GM03348 (cell line): ENCODE measurements at places on chromosomes 11 and 22.

- no peak for DNase-seq
Measured at GRCh38 chr11:133966172-133966651, 9.4 kb upstream of the IGSF9B start.

DNA sequence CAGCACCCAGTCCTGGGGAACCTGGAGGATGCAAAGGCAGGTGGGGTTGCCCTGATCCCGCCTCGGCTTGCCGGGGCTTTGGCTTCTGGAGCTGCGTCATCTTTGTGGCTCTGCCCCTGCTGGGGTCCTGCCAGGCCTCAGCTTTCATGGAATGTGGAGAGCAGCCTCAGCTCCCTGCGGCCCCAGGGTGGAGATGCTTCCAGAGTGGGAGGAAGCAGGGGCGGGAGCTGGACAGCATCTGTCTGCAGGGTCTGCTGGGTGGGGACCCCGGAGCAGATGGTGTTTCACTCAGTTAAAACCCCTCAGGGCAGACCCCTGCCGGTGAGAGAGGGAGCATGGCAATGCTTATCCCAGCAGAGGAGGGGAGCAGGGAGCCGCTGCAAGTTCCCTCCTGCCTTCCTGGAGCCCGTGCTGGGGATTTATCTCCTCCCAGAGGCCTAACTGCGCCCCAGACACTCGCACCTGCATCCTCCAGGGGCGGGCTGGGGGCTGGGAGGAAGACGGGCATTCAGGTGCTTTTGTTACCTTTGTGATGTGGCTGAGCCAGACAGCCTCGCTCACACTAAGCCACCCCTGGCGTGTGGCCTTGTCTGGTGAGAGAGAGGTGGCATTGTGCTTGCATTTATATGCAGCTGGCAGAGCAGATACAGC, 15.7 kb downstream of the GRIK4 start:
- DNase-seq, result peak; percentile 84

DNA sequence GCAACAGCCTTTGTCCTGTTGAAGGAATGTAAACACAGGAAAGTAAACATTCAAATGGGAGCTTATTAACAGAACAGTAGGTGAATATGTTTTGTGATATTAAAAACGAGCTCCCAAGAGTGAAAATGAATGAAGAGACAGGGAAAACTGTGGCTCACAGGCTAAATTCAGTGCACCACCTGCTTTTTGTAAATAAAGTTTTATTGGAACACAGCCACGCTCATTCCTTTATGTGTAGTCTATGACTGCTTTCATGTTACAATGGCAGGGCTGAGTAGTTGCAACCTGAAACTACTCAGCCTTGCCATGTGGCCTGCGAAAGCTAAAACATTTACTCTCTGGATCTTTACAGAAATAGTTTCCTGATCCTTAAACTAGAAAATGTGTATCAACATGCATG, 136.9 kb downstream of the MYO18B start:
- no peak for DNase-seq

GRCh38 chr11:1827931-1828330, 6.9 kb upstream of the SYT8 start:
- no peak for DNase-seq

GRCh38 chr22:47592791-47593190, 830.3 kb downstream of the TBC1D22A start:
- no peak for DNase-seq

DNA sequence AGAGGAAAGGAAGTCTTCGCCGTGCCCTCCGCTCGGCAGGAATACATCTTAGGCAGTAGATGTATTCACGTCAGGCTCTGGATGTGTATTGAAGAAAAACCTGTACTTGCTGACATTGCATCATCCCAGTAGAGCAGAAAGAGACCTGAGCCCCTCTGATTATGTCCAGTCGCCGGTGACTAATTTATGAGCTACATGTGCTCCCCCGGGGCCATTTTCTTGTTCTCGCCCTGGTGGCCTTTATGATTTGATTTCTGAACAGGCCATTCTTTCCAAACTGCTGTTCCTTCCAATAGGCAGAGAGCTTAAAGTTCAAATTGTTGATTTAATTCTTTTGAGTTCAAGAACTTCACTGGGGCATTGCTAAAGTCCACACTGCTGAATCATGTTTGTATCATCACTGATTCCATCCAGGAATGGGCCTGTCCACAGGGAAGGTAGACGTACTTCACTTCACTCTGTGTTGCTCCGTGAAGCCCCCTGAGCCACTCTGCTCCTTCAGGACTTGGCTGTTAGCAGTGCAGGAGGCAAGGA, 137.3 kb upstream of the RASSF10 start:
- DNase-seq, result no peak

GRCh38 chr11:121451986-121452608, at the start of gene SORL1:
Gene SORL1 (plus strand): TSS chr11:121452314. CDS start chr11:121452332, 18 bp downstream.
- DNase-seq, result peak; percentile 91

DNA sequence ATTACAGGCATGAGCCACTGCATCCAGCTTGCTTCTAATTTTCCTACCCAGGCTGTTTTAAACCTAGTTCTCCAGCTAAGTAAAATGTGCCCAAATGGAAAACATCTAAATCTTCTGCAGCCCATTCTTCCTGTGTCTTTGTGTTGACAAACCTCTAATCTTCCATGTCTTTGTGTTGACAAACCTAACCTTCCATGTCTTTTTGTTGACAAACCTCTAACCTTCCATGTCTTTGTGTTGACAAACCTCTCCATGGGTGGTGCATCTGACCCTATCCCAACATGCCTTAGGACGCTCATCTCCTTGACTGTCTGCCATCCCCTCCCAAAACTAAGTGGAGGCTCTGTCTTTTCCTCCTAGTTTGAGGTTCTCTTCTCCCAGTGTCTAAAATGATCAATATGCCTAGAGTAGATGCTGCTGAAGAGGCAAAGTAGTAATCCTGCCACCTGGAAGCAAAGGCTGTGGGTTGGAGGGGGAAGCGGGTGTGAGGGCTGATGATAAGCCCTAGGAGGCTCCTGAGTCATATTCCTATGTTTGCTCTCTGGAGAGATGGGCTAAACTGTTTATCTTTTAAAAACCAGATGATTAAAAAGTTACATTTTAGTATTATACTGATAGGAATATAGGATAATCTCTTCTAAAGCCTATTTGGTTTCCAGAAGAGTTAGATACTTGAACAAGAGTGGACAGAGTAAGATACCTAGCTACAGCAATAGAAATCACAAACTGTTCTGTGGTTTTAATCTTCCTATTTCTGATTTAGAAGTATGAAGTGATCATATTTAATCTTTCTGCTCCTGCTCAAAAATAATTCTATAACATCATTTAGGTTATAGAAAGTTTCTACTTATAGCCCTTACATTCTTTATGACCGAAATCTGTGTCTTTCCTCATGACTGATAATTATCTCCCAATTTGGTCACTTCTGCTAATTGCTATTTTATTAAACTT, 7.9 kb downstream of the FEN1 start:
- DNase-seq, result no peak

- no peak for DNase-seq
Measured at GRCh38 chr22:31271026-31271425, 21.3 kb downstream of the PIK3IP1 start.

DNA sequence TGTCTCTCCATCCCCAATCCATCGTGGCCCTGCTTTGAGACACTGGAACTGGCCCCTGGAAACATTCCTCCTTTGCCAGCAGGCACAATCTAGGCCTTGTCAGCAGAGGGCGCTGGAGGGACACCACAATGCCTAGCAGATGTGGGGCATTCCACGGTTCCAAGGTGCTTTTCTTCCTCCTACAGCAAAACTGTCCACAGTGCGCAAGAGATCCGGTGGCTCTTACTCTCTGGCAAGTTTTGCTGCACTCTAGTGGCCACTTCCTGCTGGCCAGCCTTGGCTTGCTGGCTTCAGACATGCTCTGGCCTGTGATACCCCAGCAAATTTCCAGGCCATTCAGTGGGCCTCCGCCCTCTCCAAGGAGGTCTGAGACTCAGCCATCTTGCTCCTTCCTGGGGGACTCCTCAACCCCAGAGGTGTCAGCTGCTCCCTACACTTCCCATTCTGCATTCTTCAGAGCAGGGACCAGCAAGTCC, 17.1 kb upstream of the RBM4B start:
- DNase-seq, result peak; percentile 95

- no peak for DNase-seq
Measured at GRCh38 chr11:72432347-72433287, 1.7 kb downstream of the CLPB start.

DNA sequence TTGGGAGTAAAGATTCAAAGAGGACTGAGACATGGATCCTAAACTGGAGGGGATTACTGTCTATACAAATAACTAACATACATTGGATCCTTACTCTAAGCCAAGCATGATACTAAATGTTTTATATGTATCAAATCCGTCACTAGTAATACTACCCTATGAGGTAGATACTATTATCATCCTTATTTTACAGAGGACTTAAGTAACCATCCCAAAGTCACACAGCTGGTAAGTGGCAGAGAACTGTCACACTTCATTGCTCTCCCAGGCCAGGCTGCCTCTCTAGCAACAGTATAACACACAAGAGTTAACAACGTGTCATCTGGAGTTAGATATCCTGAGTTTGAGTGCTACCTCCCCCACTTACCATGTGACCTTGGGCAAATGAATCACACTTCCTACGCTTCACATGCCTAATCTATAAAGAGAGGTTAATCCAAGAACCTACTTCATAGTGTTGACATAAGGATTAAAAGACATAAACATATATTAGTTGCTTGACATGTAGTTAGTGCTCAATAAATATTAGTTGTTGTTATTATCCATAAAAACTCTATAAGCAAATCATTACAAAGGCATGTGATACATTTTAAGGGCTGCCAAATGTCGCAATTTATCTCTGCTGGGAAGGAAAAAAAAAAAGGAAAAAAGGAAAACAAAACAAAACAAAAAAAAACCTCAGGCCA, 33.8 kb upstream of the SPON1 start:
- peak; percentile 30 for DNase-seq

- no peak for DNase-seq
Measured at GRCh38 chr11:37623778-37624177, 1025.7 kb upstream of the RAG2 start.

- peak; percentile 70 for DNase-seq
Measured at GRCh38 chr11:36702330-36703054, 104.5 kb upstream of the RAG2 start.

DNA sequence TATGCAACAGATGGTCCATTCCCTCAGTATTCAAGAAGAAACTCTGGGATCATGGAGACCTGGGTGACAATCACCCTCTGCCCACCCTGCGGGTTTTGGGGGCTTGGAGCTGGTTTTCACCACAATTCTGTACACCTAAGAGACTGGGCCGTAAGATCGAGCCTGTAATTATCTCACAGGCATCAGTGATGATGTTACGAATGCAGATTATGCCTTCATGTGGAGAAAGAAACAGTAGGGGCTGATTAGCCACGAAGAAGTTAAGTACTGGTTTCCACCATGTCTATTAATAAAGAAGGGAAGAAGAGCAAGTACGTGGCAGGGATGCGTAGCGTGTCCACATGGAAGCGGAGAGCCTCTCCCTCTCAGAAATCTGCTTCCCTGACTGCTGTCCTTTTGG, 5.3 kb upstream of the EFCAB6 start:
- no peak for DNase-seq

DNA sequence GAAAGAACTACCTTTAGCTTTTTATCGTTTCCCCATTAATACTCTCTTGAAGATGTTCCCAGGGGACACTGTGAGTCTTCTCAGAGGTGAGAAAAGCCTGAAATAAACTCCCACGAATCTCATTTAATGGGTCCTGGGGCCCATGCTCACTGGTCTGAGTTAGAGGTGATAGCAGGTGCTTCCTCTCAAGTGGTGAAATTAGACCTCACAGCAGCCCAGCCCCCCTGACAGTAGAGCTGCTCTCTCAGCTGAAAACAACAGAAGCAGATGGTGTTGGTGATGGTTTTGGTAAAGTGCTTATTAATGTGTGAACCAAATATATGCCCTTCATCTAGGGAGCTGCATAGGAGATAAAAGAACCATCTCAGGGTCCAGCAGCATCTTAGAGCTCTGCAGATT, 76.8 kb upstream of the VPREB1 start:
- DNase-seq, result no peak

DNA sequence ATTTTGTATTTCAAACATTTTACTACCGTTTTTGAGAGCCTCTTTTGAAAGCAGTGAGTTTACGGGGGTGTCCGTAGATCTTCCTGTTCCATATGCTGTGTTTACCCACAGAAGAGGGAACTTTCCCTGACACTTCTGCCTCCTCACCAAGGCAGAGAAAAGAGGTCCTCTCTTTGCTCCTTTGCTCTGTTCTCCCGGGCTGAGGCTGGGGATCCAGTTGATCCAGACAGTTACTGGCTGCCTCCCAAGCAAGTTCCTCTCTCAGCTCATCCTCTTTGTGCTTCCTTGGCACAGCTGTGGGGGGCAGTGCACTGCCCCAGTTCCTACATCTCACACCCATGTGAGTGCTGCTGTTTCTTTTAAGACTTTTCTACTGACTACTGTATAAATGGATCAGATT, 813.7 kb downstream of the NTM start:
- DNase-seq, result no peak

- no peak for DNase-seq
Measured at GRCh38 chr11:405954-406795, 8.6 kb downstream of the SIGIRR start.

DNA sequence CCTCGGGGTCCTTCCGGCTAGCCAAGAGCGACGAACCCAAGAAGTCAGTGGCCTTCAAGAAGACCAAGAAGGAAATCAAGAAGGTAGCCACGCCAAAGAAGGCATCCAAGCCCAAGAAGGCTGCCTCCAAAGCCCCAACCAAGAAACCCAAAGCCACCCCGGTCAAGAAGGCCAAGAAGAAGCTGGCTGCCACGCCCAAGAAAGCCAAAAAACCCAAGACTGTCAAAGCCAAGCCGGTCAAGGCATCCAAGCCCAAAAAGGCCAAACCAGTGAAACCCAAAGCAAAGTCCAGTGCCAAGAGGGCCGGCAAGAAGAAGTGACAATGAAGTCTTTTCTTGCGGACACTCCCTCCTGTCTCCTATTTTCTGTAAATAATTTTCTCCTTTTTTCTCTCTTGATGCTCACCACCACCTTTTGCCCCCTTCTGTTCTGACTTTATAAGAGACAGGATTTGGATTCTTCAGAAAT, 1.9 kb upstream of the GCAT start:
- no peak for DNase-seq

GRCh38 chr11:127559978-127560377, 559.4 kb upstream of the KIRREL3 start:
- DNase-seq, result no peak

DNA sequence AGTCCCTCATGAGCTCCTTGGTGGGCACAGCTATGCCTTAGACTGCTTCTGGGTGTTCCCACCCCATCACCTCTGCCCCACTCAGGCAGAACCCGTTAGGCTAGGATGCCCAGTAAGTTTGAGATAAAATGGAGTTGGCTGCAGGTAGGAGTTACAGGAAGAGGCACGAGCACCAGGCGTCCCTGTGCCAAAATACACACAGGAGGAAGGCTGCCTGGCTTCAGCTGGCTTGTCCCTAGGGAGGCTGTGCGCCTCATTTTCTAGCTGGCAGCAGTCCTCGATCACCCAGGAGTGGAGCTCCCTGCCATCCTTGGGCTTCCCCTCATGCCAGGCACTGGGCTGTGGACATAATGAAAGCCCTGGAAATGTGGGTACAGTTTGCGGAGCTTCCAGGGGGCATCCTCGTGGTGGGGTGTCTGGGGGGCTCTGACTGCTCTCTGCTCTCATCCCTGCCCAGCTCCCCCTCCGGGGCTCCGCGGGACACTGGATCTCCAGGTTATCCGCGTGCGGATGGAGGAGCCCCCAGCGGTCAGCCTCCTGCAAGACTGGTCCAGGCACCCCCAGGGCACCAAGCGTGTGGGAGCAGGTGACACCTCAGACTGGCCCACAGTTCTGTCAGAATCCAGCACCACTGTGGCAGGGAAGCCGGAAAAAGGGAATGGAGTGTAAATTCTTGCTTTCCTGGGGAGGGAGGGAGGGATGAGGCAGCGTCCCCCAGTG, 12.3 kb upstream of the MARK2 start:
- DNase-seq, result no peak
